Stimulated activated CD4-positive, alpha-beta T cell treated with anti-CD3 and anti-CD28 coated beads, Interleukin-1b, Interleukin-23, amount 100 ng/mL, for 4 hours (primary cell): ENCODE measurements at places on chromosomes 12 and 14.

GRCh38 chr14:26190646-26191045 is 407.2 kb downstream of the NOVA1 start:
- no peak for DNase-seq

DNA sequence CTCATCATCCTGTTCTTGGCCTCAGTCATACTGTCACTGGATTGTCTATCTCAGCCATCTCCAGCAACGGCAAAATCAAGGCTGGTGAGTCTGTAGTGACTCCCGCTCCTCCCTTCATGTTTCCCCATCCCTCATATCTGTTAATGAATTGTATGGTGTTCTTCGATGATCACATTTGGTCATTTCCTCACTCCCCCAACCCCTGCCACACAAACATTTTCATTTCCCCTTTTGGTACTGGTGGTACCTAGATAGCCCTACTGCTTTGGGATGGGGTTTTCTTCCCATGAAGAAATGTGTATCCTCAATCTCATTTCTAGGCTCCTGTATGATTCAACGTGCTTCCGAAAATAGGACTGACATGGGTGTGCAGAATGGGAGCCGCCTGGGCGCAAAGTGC is 2.7 kb upstream of the KLHL33 start:
- DNase-seq: no peak

- no peak for DNase-seq
Observed at GRCh38 chr14:99732436-99733210, 48.5 kb downstream of the CYP46A1 start.

GRCh38 chr12:112308652-112309051 is 73.6 kb downstream of the HECTD4 start:
- DNase-seq: no peak

GRCh38 chr12:68560851-68561422 is 49.8 kb upstream of the RAP1B start:
- no peak for DNase-seq

- DNase-seq: no peak
Observed at GRCh38 chr12:94704452-94705306, 54.3 kb upstream of the TMCC3 start.

DNA sequence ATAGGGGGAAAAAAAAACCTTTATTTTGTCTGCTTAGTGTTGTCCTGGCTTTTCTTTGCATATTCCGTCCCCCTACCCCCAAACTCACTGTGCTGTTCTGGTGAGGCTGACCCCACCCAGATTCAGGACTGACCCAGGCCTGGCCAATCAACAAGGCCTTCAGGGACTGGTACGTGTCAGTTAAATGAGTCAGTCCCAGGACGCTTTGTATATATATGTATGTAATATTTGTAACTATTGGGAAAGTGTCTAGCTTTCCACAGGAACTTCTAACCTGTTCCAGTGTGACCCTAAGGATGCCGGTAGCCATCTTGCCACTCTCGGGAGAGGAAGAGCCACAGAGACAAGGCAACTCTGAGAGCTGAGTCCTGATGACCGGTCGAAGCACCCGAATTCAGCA is 107.4 kb downstream of the VCPKMT start:
- DNase-seq: no peak

GRCh38 chr12:93740751-93741150 is 63.6 kb downstream of the CRADD start:
- DNase-seq: no peak

DNA sequence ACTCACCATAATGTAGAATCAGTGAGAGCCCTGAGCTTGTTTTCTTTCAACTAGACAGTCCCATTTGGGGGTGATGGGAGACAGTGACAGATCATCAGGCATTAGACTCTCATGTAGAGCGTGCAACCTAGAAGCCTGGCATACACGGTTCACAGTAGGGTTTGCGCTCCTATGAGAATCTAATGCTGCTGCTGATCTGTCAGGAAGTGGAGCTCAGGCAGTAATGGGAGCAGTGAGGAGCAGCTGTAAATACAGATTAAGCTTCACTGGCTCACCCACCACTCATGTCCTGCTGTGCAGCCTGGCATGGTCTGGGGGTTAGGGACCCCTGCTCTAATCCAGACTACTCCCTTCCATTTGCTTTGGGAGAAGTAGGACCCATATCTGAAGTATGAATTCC is 55.6 kb downstream of the FNTB start:
- DNase-seq: no peak

DNA sequence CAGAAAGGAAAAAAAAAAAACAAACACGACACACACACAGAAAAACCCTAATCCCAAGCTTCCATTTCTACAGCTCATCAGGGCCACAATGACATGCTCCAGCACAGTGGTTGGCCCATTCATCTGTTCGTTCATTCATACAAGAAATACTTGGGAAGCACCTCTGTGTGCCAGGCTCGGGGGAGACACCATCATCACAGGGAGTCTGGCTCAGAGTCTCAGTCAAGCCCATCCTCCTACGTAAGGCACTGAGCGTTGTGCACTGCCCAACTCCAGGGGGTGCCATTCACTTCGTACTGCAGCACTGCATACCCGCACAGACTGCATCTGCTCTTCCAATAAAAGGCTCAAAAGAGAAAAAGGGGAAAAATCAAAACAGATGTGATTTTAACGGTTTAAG is 15.3 kb downstream of the VPS37B start:
- DNase-seq: no peak

DNA sequence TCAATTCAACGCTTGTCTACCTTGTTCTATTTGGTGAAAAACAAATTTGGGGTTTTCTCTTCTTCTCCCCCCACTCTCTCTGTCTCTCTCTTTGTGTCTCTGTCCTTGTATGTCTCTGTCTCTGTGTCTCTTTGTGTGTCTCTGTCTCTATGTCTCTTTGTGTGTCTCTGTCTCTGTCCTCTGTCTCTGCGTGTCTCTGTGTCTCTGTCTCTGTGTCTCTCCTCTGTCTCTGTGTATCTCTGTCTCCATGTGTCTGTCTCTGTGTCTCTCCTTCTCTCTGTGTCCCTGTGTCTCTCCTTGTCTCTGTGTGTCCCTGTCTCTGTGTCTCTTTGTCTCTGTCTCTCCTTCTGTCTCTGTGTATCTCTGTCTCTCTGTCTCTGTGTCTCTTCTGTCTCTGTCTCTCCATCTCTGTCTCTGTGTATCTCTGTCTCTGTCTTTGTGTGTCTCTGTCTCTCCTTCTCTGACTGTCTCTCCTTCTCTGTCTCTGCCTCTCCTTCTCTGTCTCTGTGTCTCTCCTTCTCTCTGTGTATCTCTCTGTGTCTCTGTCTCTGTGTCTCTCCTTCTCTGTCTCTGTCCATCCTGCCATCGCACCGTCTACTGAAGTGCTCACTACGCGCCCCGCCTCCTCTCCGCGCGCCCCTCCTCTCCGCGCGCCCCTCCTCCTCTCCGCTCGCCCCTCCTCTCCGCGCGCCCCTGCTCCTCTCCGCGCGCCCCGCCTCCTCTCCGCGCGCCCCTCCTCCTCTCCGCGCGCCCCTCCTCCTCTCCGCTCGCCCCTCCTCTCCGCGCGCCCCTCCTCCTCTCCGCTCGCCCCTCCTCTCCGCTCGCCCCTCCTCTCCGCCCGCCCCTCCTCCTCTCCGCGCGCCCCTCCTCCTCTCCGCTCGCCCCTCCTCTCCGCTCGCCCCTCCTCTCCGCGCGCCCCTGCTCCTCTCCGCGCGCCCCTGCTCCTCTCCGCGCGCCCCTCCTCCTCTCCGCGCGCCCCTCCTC is 12.8 kb downstream of the LRCOL1 start:
- peak; percentile 15 for DNase-seq

DNA sequence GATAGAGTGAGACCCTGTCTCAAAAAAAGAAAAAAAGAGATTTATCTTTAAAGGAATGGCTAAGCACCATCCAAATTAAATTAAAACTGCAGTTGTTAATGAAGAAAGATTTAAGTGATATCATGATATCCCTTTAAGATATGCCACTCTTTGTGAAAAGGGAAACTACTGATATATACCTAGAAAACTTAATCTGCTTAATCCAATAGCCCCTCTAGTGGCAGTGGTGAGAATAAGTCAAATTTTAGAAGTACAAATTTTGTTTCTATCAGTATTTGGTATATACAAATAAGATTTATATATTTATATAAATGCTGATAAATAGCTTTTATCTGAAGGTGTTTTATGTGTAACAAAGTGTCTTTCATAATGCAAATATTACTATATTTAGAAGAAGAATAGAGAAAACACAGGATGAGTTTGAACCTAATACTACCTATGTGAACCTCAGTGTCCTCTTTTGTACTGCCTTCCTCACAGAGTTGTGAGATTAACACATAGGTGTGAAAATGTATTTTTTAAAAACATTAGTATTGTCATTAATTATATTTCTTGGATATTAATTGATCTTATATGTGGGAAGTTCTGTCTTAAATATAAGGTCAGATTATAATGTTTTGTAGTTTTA is 51.4 kb upstream of the GARIN2 start:
- no peak for DNase-seq

DNA sequence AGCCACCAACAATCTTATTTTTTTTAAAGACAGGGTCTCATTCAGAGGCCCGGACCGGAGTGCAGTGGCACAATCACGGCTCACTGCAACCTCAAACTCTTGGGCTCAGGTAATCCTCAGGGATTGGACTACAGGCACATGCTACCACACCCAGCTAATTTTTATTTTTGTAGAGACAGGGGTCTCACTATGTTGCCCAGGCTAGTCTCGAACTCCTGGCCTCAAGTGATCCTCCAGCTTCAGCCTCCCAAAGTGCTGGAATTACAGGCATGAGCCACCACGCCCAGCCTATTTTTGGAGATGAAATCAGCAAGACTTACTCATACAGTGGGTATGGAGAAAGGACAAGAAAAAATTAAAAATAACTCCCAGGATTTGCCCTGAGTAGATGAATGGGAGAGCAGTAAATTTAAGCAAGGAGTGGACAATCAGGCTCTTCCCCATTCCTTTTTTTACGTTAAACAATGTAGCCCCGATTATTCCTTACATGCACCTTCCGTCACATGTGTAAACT is 13.2 kb downstream of the FMNL3 start:
- no peak for DNase-seq

DNA sequence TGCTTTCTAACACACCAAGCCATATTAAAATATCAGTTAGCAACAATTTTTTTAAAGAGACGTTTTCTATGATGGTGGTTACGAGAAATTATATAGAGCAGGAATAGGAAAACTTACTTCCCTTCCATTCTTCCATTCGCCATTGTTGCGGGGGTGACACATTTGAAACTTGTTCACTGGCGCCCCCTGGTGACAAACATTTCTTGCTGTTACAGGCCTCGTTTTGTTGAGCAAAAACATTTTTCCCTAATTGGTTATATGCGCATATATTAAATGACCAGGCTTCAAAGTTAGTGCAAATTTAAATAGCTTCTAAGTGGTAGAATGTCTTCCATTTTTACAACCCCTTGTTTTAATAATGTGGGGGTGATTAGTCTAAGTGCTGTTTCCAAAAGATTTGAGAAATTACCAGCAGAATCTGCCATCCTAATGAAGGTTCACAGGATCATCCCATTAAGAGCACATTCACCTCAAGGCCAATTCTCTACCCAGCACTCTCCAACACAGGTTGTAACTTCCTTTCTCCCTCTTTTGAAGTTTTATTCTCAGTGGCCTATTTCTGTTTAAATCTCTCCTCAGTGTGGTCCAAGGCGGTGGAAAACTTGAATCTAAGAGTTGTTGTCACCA is 1124.7 kb downstream of the FLRT2 start:
- no peak for DNase-seq

- DNase-seq: no peak
Observed at GRCh38 chr12:114933428-114934160, 249.6 kb upstream of the TBX3 start.

DNA sequence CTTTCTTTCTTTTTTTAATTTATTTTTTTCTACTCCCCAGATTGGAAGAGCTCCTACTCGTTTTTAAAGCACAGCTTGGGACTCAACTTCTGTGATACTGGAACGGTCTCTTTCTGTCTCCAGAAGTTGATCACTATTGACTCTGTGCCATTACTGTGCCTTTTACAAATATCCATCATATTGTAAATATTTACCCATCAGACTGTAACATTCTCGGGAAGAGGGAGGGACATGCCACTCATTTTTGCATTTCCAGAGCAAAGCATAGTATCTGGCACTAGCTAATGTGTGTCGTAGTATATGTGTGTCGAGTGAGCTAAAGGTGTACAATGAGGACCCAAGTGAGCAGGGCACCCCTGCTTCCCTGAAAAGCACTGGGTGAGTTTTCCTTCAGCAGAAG is 24.0 kb upstream of the GSG1 start:
- no peak for DNase-seq

- DNase-seq: no peak
Observed at GRCh38 chr12:70955415-70955814, 34.9 kb upstream of the PTPRR start.

DNA sequence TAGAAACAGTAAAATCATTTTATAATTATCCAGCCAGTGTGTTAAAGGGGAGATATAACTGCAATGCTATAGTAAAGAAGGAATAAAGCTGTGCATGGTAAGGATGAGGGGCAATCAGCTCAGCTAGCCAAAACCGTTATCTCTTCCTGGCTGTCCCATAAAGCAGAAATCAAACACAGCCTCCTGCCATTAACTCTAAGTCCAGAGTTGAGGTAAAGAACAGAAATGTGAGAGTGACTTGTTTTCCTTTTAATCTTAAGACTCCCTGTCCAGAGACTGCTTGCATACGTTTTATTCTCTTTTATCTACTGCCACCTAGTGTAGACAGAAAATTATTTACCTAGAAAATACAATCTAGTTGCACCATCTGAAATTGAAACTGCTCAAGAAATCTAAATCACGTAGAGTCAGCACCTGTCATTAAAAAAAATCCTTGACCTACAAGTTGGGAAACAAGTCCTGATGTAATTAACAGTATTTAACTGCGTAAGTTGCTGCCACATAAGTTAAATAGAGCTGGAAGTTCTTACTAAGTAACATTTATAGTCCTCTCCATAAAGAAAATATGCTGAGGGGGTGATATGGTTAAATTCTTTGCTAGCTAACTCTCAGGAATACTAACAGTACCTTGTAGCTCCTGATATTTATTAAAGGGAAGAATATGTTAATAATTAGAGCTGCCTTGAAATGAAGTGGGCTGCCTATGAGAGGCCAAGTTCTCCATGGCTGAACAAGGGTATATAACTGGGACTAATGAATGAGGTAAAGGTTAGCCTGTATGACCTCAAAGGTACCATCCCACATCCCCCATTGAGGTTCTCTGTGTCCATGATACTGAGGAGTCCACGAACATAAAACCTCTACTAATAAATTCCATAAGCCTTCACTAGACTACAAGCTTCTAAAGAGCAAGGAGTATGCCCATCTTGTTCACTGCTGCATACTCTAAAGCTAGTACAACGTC is 62.7 kb downstream of the GALNT4 start:
- no peak for DNase-seq

DNA sequence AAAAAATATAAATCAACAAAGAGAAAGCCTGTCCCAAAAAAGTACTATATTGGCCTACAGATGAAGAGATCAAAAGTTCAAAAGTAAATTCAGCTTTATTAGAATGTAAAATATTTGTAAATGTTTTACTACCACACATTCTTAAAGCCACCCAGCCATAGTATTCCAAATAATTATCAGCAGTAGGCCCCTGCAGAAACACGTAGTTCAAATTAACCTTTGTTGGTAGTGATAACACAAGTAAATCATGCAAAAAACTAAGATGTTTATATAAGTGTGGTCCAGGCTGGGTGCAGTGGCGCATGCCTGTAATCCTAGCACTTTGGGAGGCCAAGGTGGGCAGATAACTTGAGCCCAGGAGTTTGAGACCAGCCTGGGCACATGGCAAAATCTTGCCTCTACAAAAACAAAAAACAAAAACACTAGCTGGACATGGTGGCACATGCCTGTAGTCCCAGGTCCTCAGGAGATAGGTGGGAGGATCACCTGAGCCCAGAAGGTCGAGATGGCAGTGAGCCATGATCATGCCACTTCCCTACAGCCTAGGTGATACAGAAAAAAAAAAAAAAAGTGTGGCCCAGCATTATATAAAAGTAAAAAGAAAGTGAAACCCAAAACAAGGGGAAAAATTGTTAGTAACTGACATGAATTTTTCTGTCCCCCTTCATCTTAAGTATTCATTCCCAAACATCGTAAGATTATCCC is 17.9 kb downstream of the SPTLC2 start:
- DNase-seq: no peak
